ENCODE measurements at places on chromosomes 16 and 17.

DNA sequence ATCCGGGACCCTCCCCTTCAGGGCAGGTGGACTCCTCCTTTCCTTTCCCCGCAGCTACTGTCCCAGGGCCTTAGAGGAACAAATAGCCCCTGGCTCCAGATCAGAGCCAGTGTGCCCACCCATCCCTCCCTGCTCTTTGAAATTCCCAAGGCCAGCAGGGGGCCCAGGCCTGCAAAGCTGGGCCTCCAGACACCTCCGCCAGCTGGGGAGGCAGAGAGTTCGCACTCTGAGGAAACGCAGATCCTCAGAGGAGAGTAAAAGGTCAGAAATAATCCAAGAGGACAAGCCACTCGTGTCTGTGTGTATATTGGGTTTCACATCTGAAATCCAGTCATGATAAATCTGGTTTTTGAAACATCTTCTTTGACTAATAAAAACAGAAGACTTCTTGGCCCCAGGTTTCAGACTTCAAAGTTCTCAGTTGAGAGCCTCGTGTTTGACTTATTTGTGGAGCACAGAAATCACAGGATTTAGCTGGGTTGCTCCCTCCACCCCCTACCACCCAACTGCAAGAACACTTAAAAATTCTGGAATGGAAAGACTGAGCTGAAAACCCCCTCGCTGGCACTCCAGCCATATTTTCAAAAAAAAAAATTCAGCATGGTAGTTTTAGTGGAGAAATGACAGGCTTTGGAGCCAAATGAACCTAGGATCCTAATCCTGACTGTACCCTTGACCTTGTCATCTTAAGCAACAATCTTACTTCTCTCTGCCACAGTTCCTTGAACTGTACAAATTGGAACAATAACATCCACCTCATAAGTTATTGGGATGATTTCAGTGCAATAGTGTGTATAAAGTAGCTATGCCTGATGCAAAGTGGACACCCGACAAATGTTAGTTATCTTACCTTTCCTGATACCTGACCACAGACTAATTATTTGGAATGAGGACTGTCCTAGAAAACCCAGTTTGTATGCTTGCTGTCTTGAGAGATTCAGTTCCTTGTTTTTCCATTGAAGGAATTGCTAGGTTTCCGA lies 44.5 kb upstream of the TBX2 start:
- DNase-seq = peak; percentile 21

- no peak for DNase-seq
Measured at GRCh38 chr16:16850274-16850673, 471.3 kb downstream of the NPIPA7 start.

- no peak for DNase-seq
Measured at GRCh38 chr17:21542070-21542469, 150.3 kb upstream of the KCNJ18 start.

DNA sequence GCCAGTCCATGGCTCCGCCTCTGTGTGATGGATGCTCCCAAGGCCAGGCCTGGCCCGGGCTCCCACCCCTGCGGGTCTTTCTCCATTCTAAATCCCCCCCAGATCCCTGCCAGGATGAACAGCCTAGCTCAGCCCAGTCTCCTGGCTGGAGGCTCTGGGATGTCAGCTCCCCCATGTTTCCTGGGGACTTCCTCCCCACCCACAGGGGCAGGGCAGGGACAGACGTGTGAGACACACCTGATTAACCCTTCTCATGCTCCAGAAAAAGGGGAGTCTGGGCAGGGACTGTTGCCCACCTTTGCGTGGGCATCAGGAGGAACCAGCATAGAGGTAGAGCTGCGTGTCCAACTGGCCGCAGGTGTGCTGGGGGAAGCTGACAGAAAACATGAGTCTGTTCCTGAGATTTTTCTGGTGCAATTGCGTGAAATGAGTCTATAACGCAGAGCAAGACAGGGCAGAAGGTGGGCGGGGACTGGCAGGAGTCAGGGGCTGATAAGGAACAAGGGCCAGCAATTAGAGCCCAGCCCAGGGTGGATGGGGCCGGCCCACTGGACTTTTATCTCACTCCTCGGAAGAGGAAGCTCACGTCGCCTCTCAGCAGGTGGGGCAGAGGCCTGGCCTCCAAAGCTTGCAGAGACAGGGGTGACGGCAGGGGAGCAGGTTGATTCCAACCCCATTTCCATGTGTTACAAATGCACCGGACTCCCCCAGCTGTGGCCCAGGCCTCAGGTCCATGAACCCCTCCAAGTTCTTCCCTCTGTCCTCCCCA lies 238.2 kb downstream of the RBFOX3 start:
- DNase-seq = no peak

- DNase-seq = no peak
Measured at GRCh38 chr16:57690782-57691471, 3.7 kb upstream of the DRC7 start.

- DNase-seq = no peak
Measured at GRCh38 chr17:55495239-55495638, 16.0 kb downstream of the SMIM36 start.
